DND-41 (cell line): ENCODE measurements at places on chromosomes 6 and 20.

DNA sequence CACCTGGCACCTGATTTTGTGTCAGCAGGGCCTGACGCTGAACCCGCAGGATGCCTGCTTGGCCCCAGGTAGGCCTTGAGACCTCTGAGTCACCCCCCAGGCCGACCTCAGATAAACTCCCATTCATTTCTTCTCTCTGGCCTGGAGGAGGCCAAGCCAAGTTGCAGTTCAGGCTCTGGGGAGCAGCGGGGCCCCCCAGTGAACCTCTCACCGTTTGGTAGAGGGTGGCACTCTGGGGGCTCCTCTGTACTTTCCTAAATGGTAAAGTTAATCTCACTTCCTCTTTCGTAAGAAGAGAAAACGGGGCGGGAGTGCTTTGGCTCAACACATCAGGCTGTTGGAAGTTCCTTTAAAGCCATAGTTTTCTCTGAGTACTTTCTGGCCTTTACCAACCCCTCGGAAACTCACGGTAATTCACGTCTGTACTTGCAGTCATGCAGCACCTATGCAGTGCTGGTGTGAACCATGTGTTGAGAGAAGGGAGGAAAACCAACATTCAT is 2.8 kb downstream of the SIRPA start:
- no peak for DNase-seq
- peaks cover 13% of the 10 kb centered on the region for H3K4me1 ChIP-seq
- peaks cover 59% of the 10 kb centered on the region for H3K27me3 ChIP-seq
- H3K4me3 ChIP-seq, result no peak overlapping the region

GRCh38 chr6:43762966-43763695 is 6.9 kb upstream of the VEGFA start:
- H3K4me1 ChIP-seq, result no peaks in the 10 kb centered on the region
- no peak overlapping the region for H3K4me3 ChIP-seq
- no peaks in the 10 kb centered on the region for H3K36me3 ChIP-seq
- peaks cover 68% of the 10 kb centered on the region for H3K27me3 ChIP-seq
- DNase-seq, result no peak
- H3K27ac ChIP-seq, result no peak overlapping the region

GRCh38 chr20:38196592-38196991 is 31.5 kb upstream of the TGM2 start:
- no peaks in the 10 kb centered on the region for H3K4me1 ChIP-seq
- H3K27ac ChIP-seq, result no peak overlapping the region
- no peak for DNase-seq
- H3K27me3 ChIP-seq, result peaks cover 3% of the 10 kb centered on the region

GRCh38 chr20:52039790-52040189 is 151.8 kb downstream of the ZFP64 start:
- no peak overlapping the region for H3K27ac ChIP-seq
- no peaks in the 10 kb centered on the region for H3K27me3 ChIP-seq
- DNase-seq, result no peak
- H3K4me3 ChIP-seq, result no peak overlapping the region

DNA sequence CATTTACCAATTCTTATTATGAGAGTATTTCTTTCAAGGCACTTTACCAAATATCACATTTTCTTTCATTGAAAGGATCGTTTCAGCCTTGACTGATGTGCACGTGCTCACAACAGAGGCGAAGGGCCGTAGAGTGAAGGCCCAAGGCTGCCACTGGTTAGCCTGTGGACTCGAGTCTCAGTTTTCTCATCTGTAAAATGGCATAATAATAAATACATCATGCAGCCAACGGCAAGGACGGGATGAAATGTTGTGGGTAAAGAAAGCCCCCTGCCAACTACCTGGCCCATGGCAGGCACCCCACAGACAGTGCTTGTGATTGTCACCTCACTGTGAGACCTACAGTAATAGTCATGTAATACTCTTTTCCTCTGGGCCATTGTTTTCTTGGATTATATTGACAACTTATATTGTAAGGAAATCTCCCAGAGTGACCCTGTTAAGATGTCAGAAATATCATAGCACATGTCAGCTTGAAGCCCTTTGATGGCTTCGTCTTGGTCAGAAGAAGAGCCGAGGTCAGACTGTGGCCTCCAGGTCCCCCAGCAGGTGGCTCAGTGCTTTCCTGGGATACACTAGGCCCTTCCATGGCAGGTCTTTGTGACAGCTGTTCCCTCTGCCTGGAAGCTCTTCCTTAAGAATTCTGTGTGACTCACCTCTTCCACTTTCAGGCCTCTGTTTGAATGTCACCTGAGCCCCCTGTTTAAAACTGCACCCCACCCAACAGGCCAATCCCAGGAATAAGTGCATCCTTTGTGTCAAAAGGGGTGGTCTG is 36.3 kb downstream of the FAM50B start:
- no peaks in the 10 kb centered on the region for H3K4me1 ChIP-seq
- no peak overlapping the region for H3K27ac ChIP-seq
- DNase-seq, result no peak
- peaks cover 19% of the 10 kb centered on the region for H3K27me3 ChIP-seq
- no peak overlapping the region for H3K4me3 ChIP-seq

GRCh38 chr6:91860541-91861335 is 1273.9 kb upstream of the MAP3K7 start:
- H3K4me1 ChIP-seq, result no peaks in the 10 kb centered on the region
- no peak overlapping the region for H3K4me3 ChIP-seq
- no peak for DNase-seq
- H3K36me3 ChIP-seq, result no peaks in the 10 kb centered on the region
- H3K27ac ChIP-seq, result no peak overlapping the region

- DNase-seq, result no peak
- peaks cover 86% of the 10 kb centered on the region for H3K36me3 ChIP-seq
- H3K4me3 ChIP-seq, result no peak overlapping the region
- no peak overlapping the region for H3K27ac ChIP-seq
Observed at GRCh38 chr20:63873477-63873971, 8.5 kb downstream of the TPD52L2 start.

GRCh38 chr20:7971536-7972280 is 31.4 kb upstream of the HAO1 start:
- H3K27me3 ChIP-seq, result peaks cover 14% of the 10 kb centered on the region
- H3K36me3 ChIP-seq, result no peaks in the 10 kb centered on the region
- H3K4me1 ChIP-seq, result no peaks in the 10 kb centered on the region
- DNase-seq, result no peak
- no peak overlapping the region for H3K4me3 ChIP-seq

- H3K27me3 ChIP-seq, result no peaks in the 10 kb centered on the region
- H3K4me1 ChIP-seq, result no peaks in the 10 kb centered on the region
- DNase-seq, result no peak
- no peaks in the 10 kb centered on the region for H3K36me3 ChIP-seq
Observed at GRCh38 chr6:146990821-146991798, 213.1 kb upstream of the STXBP5 start.

DNA sequence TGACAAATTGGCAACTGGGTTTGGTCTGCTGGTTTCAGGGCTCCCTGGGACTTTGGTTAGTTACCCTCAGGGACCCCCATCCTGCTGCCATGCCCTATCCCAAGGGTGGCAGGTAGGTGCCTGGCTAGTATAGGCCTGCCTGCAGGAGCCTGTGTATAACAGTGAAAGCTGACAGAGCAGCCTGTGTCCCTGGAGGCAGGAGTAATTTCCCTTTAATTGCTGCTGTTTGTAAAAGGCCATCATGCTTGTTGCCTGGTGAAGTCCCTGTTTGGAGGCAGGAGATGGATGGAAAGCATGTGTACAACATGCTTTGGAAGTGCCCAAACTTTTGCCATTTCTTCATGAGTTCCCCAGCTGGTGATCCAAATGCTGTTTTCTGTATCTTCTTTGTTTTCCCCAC is 30.1 kb downstream of the CMTR1 start:
- H3K4me3 ChIP-seq, result no peak overlapping the region
- peaks cover 83% of the 10 kb centered on the region for H3K36me3 ChIP-seq
- DNase-seq, result no peak
- no peak overlapping the region for H3K27ac ChIP-seq
- H3K27me3 ChIP-seq, result no peaks in the 10 kb centered on the region
- no peaks in the 10 kb centered on the region for H3K4me1 ChIP-seq
